ENCODE measurements at places on chromosomes 13 and 19.
A peak's percentile ranks its signal among the peaks of the same experiment; 100 is the strongest.

GRCh38 chr13:98570929-98571372 is 6.0 kb downstream of the STK24 start:
- DNase-seq, result peak; percentile 47

DNA sequence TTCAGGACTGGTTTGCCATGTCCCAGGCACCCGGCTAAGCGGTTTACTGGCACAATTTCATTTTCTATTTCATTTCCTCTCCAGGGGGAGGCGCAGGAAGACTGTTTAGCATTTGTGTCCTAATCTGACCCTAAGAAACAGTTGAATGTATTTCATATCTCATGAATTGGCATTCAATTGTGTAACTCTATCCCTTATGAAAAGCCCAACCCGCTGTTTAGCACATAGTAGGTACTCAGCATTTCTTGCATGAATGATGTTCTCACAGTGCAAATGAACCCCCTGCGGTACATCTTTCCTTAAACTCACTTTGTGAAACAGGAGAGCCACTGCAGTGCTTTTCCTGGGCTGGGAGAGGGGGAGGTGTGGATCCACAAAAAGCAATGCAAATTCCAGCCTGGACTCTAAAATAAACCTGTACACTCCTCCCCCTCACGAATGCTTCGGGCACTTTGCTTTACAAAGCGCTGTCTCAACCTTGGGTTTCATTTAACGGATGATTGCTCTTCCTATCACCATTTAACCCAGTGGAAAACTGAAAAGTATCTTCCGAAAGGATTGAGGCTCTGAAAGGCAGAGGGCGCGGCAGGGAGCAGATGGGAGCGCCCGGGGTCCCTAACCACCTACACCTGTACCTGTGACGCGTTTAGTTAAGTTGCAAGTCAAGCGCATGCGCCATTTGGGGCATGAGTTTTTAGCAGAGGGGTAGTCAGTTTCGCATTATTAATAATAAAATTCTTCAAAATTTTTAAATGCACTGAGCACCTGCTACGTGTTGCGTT is 1.2 kb upstream of the EEF2 start:
- peak; percentile 36 for DNase-seq

GRCh38 chr19:3420909-3421619 is 54.7 kb downstream of the NFIC start:
- DNase-seq, result no peak

- no peak for DNase-seq
These were observed 273.1 kb upstream of the SLITRK5 start for GRCh38 chr13:87398047-87398446.

DNA sequence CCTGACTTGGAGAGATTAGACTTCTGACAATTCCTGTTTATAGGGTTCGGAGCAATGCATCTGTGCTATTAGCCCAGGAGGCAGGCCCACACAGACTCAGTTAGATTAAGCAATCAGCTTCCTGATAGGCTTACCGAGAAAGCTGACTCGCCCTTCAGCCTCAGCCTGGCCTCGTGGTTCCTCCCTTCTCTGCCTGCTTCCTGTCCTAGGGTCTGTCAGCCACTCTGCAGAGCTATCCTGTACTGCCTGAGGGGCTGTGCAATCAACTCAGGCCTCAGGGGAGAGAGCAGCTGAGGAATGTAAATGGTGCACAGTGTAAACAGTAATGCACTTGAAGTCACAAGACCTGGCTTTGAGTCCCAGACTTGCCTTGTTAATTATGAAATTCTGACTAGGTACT is 30.7 kb downstream of the HTR2A start:
- DNase-seq, result peak; percentile 31
